ENCODE measurements at places on chromosomes 13 and 19.

DNA sequence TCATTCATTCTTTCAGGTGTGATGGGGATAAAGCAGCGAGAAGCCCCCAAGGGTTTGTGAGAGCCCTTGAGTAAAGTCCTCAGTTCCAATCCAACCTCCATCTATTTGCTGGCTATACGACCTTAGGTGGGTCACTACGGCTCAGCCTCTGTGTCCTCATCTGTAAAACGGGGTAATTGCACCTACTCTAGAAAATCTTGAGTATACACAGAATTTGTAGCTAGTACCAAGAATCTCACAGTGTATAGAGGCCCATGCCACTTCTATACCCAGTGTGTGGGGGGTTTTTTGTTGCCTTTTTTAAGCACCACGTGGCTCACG is 406 bp upstream of the DNMT1 start:
- DNase-seq, result no peak

DNA sequence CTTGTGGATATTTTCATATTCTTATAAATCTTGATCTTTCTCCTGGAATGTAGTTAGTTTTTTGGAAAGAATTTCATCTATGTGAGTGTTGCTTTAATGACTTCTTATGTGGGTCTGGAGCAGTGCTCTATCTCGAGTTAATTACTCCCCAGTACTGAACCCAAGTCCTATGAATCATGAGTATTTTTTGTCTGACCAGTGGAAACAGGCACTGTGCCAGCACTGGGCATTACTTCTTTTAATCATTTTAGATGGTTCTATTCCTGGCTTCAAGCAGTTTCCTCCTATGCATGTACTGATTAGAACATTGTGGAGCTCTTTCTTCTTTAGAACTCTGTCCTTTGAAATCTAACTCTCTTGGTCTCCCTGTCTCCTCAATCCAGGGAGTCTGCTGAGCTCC is 466.3 kb downstream of the PCDH17 start:
- DNase-seq, result no peak

GRCh38 chr19:50362030-50362412 is 3.4 kb downstream of the NAPSA start:
- DNase-seq, result no peak

DNA sequence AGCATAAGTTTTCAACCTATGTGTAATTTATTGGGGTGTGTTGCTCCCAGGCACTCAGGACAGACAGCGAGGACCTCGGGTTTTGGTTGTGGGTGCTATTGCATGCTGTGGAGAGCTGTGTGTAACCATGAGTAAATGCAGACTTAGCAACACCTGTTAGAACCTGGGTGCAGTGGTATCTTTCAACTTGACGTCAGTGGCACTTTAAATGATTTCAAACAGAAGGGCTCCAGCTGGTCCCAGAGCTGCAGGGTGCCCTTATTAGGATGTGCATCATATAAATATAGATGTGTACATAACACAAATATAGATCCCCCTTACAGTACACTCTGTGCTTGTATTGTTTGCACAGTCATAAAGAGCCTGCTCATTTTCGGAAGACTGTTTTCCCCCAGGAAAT is 228.3 kb upstream of the IRS2 start:
- DNase-seq, result no peak

DNA sequence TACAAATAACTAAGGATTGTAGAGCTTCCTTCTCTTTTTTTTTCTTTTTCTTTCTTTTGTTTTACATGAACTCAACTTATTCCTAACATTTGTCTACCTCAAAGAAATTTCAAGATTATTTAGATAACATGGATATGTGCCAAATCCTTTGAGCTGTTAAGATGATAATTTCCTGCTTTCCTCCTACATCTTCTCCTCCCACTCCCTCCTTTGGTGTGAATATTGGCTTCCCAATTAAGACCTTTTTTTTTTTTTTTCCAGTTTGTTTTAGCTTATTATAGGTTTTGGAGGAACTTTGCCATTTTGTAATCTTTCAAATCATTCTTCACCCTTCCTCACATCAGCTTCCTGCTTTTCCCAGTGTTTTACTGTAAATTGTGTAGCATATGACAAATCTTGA is 10.6 kb downstream of the NHLRC3 start:
- no peak for DNase-seq

GRCh38 chr13:75803164-75803611 is 167.1 kb downstream of the LMO7 start:
- DNase-seq, result no peak

DNA sequence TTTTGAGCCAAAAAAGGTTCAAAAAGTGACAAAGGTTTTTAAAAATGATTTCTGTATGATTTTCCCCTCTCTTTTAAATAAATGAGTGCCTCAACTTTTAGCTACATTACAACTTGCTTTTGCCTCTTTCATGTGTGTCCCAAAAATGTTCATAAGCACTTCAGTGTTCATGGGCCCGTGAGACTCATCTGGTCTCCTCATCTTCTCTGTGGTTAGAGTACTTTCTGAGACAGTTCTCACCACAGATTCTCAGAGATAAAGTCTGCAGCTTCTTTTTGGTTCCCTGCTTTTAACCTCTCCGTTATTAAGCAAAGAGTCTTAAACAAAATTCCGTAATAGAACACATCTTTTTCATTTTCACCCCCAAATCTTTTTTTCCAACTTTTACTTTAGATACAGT is 156.9 kb downstream of the DLEU7 start:
- DNase-seq, result no peak

DNA sequence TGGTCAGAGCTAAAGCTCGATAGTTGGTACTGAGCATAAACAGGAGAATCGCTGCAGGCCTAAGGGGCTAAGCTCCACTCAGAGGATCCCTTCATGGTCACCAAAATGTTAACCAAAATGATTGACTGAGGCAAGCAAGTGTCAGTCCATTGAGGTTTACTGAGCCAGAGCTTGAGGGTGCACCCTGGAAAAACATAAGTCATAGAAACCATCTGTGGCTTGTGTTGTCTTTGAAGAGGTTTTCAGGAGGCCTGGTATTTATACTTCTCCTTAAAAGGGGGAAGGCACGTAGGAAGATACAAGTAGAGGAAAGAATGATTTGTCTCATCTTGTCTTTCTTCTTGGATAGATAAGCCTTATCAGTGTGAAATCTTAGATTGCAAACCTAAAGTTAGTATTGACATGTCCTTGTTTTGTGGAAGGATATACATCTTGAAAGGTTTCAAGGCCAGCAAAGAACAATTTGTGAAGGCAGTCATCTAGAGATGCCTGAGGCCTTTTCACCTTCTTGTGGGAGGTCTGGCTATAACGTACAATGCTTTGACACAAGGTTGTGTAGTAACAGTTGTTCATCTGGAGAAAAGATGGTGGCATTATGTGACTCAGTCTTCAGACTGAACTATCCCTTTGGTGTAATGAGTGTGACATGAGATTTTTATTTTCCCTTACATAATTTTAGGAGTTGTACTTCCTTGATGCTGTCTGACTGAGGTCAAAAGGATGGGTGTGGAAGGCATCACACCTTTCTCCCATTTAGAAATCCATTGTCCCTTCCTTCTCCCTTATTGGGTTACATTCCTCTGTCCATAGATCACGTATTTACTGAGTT is 14.7 kb upstream of the CEACAM6 start:
- DNase-seq, result no peak

DNA sequence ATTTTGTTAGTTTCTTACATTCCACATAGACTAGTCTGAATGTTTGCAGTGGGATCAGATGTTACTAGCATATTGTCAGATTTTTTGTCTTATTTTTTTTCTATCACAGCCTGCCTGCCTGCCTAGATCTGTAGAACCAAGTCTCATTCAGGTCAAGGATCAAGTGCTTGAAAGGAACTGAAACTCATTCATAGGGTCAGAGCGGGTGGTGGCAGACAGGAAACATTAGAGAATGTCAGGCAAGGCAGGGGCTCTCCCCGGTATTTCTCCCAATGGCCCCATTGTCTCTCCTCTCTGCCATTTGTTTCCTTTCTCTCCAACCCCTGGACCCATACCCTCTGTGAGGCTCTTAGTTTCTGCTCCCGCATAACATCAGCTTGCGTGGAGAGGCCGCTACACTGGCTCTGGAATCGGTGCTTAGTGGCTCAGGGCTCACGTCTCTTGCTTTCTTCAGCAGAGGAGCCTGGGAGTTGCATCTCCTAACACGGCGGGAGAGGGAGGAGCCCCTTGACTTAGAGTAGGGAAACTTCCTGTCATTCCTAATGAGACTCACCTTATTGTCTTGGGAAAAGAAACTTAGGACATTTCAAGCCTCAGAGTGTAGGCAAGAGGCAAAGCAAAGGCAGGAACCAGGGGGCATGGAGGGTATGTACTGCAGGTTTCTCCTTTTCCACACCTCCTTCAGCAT is 35.6 kb upstream of the SPATA13 start:
- DNase-seq, result no peak

DNA sequence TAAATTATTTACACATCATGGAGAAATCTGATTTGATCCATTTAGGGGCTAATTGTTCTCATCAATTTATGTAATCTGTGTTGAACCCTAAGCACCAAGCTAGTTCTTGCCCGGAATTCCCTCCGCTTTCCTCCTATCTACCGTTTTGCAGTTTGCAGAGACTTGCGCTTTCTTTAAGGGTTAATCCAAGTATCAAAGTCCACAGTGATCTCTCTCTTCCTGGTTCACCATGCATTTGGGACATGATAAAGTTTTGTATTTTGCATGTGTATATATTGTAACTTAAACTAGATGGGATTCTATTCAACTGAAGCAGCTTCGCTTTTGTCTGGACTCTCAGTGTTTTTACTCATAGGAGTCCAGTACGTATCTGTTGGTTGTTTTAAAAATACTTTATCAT is 13.8 kb upstream of the KLF5 start:
- DNase-seq, result no peak

DNA sequence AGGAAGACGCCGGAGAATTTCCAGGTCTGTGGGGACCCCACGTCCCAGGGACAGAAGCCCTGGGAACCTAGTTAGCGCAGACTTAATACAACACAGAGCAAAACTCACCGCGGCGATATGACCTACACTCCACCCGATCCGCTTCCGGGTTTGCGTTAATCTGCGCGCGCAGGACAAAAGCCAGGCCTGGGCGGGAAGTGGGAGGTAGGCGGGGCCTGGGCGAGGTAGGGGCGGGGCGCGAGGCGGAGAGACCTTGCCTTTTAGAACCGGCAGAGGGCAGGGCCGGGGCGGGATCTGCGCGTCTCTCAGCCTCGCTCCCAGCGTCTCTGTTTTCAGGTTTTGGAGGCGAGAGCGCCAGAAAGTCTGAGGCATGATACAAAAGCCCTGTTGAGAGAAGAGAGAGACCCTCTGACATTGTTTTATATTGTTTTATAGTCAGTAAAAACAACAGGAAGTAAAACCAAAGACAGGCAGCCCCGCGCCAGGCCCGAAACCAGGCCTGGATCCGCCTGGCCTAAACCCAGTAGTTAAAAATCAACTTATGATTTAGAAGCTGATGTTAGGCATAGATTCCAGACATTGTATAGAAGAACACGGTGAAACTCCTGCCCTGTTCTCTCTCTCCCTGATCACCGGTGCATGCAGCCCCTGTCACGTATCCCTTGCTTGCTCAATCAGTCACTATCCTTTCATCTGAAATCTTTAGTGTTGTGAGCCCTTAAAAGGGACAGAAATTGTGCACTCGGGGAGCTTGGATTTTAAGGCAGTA is at the start of gene ZNF611:
TSS of gene ZNF611 (minus strand) at position 152 of the 769 bp plus-strand sequence. CDS start 19,150 bp downstream, outside the sequence.
- DNase-seq, result peak; percentile 85

All from AG04450 (cell line).